ENCODE measurements at places on chromosomes 7 and 10.

DNA sequence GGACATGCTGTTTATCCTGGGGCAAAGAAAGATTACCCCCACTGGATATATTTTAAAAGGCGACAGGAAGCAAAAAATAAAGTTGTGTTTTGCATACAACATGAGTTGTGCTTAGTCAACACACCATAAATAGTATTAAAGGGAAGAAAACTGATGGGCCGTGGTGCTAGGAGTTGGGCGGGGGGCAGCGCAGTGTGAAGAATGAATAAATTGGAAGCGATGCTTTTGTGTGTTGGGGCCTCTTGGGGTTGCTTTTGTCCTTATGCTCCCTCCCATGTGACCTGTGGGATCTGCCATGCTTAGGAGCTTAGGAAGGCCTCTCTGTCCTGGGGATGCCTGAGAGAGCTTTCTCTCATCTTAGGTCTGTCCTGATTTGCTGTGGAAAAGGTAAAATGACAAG is 35.0 kb upstream of the AGR3 start:
- DNase-seq: no peak

GRCh38 chr7:65307651-65308299 is 65.9 kb upstream of the ZNF92 start:
- DNase-seq: no peak

DNA sequence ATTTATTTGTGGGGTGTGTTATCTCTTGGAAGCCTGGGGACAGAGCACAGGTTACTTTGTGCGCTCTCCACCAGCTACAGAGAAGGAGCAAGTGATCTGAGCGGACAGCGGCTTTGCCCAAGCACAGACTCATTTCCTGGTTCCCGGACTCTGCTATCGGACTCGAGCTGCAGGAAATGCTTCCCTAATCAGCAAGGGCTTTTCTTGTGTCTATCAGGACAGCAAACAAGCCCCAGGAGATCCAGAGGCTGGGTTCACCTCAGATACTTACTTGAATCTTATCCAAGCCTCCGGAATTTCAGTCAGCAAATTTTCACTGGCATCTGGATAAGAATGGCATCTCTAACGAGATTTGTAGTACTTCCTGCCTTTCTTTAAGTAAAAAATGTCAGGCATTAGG is 27.8 kb downstream of the MRC1 start:
- DNase-seq: peak; percentile 98

GRCh38 chr10:89861584-89862301 is 160.4 kb downstream of the KIF20B start:
- peak; percentile 39 for DNase-seq

DNA sequence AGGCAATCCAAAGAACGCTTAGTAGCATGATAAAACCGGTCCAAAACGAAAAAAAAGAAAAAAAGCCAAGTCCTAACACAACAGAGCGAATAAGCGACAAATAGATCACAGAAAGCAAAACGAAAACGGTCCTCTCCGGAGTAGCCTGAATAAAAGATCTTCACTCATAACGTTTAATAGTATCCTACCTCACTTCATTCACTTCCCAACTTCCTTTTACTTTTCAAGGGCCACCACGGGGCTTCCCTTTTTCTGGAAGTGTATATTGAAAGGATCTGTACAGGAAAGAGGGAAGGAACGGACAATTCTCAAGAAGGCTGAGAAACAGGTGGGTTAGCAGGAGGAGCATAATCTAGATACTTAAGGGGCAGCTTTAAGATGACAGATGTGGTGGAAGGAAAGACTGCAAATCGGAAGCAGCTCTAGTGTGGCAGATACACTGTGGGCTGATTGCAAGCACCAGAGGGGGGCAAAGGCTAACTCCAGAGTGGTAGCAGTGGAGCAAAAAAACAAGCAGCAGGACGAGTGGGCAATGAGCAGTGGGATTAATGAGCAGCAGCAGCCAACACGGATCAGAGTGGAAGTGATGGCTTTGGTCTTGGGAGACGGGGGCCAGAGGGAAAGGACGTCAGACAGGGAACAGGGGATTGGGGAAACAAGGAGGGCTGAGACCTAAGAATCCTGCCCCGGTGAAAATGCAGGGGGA is 866 bp downstream of the CNOT4 start:
- DNase-seq: no peak

DNA sequence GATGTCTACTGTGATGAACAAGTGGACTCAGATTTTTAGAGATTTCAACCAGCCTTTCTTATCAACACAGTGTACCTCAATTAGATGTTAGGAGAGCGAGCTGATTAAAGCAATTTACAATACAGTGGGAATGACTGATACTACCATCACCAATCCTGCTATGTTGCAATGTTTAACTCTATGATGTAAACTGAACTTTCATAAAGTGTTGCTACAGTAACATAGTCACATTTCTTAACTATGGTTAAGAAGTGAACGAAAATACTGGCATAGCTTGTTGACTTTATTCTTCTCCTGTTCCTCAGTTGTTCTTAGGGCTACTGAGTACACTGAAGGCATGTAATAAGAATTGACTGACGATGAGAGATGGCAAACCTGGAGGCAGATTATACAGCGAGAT is 139.8 kb downstream of the MYOF start:
- no peak for DNase-seq

GRCh38 chr7:139914306-139915267 is 85.5 kb downstream of the TBXAS1 start:
- no peak for DNase-seq

- no peak for DNase-seq
These were observed 451 bp downstream of the SRRT start for GRCh38 chr7:100875356-100875751.

DNA sequence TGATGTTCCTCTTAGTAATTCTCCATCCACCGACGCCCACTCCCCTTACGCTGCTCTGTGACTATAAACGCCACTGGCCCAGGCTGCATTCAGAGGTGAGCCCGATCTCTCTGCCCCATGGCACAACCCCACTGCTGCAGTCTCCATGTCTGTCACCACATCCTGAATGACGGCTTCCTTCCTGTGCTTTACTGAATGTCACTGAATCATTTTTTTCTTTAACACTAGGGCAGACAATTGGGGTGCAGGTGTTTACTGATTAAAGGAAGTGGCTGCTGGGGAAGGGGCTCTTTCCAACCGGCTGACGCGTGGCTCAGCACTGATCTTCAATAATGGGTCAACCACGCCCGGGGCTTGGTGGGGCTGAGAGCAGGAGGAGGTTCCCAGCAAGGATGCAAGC is 208.3 kb downstream of the USP6NL start:
- DNase-seq: no peak

- no peak for DNase-seq
These were observed 249.3 kb downstream of the REEP3 start for GRCh38 chr10:63770523-63770922.

GRCh38 chr7:158353606-158354570 is 233.7 kb downstream of the PTPRN2 start:
- no peak for DNase-seq

DNA sequence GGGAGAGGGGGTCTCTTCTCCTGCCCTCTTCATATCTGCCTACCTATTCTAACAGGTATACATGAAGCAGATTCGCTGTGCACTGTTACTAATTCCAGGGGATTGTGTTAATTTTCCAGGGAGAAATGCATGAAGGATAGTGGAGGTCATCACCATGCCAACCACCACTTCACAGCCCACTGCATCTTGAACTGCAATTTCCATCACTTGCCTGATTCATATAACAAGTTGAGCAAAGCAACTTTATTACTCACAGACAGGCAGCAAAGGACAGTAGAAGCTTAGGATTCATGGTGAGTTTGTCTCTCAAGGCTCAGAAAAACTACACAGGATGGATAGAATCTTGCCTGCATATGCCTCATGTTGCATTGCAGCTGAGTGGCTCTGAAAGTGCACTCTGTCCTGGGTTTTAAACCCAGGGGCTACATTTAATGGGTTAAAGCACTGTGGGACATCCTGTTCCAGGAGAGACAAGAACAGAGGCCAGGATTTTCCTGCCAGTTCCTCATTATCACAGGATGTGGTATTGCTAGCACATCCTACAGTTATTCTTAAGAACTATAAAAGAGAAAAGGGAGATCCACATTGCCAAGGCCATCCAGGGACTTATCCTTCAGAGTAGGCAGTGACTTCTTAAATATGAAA is 136.9 kb upstream of the PRSS1 start:
- peak; percentile 10 for DNase-seq

GRCh38 chr10:44958898-44959246 is 730 bp upstream of the RASSF4 start:
- DNase-seq: no peak

DNA sequence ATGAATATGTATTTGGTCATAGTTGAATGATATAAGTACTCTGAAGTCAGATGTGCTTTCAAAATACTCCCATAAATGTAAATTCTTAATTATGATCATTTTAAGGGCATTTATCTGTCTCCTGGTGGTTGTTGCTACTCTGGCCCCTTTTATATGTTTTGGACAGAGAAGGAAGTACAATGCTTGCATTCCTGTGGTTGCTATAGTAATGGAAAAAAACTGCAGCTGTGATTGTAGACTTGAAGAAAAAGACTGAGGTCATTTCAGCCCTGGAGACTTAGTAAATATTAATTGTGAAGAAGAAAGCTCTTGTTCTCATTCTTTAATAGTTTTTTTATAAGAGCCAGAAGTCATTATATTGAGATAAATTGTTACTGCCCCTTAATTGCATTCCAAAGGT is 70.2 kb upstream of the FERD3L start:
- DNase-seq: peak; percentile 69

- DNase-seq: no peak
These were observed 66.9 kb downstream of the GLRX3 start for GRCh38 chr10:130202984-130203621.

- DNase-seq: no peak
These were observed 337.8 kb downstream of the ADARB2 start for GRCh38 chr10:1399431-1400100.

GRCh38 chr10:13890233-13891127 is 303.7 kb downstream of the PRPF18 start:
- no peak for DNase-seq

GRCh38 chr10:64101606-64102263 is 580.5 kb downstream of the REEP3 start:
- DNase-seq: no peak

GRCh38 chr10:29642990-29643389 is 8.2 kb upstream of the SVIL start:
- no peak for DNase-seq

- no peak for DNase-seq
These were observed 9.3 kb downstream of the CALML5 start for GRCh38 chr10:5490032-5490431.

Measured in NCI-H226 (cell line).